ENCODE measurements at places on chromosomes 1 and 21. TPM values are rescaled to one million over a fixed set of nuclear protein-coding genes. Genes with fewer than 3 reads are reported as not detected.

DNA sequence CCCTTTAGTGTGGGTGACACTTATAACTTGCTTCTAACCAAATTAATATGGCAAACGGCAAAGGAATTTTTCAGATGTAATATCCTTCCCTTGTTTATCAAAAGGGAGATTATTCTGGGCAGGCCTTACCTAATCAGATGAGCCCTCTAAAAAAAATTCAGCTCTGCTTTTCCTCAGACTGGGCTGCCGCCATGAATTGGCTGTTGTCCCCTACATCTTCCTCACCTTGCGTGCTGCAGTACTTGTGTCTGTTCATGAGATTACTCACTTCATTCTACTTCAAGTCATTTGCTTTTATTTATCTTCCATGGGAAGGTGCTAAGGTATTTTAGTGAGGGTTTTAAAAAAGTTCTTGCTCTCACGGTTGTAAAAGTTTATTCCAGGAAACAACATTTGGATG, 705.5 kb downstream of the KCNT2 start:
- H3K4me1 ChIP-seq: peaks cover 17% of the 10 kb centered on the region
- no peaks in the 10 kb centered on the region for H3K36me3 ChIP-seq
- H3K27ac ChIP-seq: no peak overlapping the region
- no peaks in the 10 kb centered on the region for H3K27me3 ChIP-seq
- no peak overlapping the region for H3K4me3 ChIP-seq
- DNase-seq: no peak

- no peak overlapping the region for H3K27ac ChIP-seq
- H3K27me3 ChIP-seq: no peaks in the 10 kb centered on the region
- DNase-seq: no peak
- no peaks in the 10 kb centered on the region for H3K4me1 ChIP-seq
- no peaks in the 10 kb centered on the region for H3K36me3 ChIP-seq
These were observed 19.9 kb downstream of the ZNF648 start for GRCh38 chr1:182041615-182042014.

- H3K4me3 ChIP-seq: peak overlapping the region; percentile 98
- no peaks in the 10 kb centered on the region for H3K27me3 ChIP-seq
- peak overlapping the region; percentile 98 for H3K27ac ChIP-seq
- DNase-seq: no peak
These were observed 1.2 kb upstream of the VPS45 start for GRCh38 chr1:150066328-150066727.

DNA sequence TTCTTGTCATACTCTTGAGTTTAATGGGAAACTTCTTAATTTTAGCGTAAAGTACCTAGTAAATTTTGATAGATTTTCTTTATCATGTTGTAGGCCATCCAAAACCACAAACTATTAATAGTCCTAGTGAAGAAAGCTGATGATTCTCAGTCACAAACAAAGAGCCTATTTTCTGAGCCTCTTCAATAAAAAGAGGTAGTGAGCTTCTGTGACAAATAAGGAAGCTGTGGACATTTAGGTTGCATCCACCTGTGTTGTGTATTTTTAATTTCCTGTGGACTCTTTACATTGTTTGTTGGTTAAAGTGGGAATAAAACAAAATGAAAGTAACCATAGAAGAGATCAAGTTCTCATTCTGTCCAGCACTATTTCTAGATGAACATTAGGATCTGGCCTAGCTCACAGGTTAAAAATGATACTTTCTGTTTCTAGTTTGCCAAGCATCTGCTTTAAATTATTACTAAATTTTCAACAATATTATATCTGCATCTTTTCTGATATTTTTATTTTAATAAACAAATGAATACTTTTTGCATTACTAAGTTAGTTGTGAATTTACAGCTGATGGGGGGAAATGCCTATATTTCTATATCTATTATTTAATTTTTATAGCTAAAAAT, 702.2 kb upstream of the ADGRL4 start:
- H3K36me3 ChIP-seq: no peaks in the 10 kb centered on the region
- H3K27ac ChIP-seq: no peak overlapping the region
- H3K27me3 ChIP-seq: no peaks in the 10 kb centered on the region
- H3K4me1 ChIP-seq: no peaks in the 10 kb centered on the region

DNA sequence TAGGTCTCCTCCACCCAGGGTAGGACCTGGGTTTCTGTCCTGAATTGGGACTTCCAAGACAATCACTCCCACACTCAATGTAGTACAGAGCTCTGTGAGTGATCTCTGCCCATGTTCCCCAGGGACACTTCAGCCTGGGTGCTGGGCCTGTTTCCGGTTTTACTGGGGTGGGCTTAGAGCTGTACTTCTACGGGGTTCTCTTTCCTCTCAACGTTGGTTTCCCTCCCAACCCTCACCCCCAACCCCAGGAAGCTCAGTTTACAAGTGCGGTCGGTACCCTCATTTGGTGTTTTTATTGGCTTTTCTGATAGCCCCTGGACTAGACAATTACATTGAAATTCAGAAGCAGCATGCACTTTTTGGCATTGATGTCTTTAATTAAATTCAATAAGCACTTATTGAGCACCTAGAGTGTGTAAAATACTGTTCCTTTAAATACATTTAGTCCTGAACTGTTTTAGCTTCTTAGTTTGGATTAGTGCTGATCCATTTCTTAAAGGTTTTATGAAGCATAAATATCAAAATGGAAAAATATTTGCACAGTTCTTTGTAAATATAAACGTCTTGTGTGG, 542 bp upstream of the XPR1 start:
- H3K4me1 ChIP-seq: peaks cover 15% of the 10 kb centered on the region
- no peak for DNase-seq
- no peaks in the 10 kb centered on the region for H3K36me3 ChIP-seq
- H3K27ac ChIP-seq: no peak overlapping the region

DNA sequence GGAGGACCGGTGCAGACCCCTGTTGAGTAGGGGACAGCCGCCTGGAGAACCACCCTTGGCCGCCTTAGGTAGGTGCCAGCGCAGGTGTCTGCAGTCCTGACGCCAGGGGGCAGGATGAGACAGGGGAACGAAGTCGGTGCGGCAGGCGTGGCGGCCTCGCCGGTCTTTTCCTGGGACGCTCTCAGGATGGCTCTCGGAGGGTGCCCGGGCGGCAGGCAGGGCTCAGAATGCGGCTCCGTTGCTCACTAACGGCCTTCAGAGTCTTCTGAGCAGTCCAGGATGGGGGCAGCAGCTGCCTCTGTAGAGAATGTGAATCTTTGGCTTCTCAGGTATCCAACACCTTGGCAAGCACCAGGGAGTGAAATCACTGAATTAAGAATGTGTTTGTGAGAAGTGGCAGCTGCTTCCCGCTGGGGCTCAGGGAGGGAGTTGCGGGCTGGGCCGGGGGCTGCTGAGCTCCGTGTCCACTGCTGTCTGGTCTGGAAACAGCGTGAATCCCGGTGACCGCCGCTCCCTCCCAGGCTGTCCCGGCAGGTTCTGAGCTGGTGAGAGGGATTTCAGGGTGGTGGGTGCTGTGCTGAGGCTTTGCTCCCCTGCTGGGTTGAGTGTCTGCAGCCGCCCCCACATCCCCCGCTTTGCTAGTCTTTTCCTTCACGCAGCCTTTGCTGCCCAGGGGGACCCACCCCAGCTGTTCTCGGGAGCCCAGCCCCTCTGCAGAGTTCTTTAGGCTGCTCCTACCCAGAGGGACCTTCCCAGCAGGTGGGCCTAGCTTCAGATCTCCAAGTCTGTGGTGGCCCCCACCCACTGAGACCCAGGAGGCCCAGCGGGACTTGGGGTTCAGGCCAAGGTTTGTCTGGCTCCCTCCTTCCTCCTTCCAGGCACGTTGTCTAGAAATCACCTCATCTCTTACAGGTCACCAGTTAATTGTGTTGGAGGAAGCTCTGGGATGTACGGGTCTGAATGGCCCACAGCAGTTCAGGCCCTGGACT, 11.1 kb upstream of the C1orf174 start:
- no peaks in the 10 kb centered on the region for H3K36me3 ChIP-seq
- H3K27me3 ChIP-seq: no peaks in the 10 kb centered on the region
- DNase-seq: peak; percentile 30
- no peak overlapping the region for H3K27ac ChIP-seq
- no peaks in the 10 kb centered on the region for H3K4me1 ChIP-seq

DNA sequence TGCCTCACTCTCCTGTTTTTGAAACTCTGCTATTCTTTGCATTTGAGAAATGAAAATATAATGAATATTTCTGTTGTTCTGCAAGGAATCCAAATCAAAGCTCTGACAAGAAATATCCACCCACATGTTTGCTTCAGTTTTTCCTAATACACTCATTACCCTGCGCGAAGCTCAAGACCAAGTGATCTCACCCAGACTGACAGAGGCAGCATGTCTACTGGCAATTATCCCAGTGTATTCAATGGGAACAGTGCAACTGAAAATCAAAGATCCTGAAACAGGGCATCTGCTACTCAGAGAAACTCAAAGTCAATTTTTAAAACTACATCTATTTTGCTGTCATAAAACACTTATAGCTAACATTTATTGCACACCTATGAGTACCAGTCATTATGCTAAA, 321.0 kb upstream of the LRRC7 start:
- no peak overlapping the region for H3K4me3 ChIP-seq
- no peak overlapping the region for H3K27ac ChIP-seq
- H3K36me3 ChIP-seq: no peaks in the 10 kb centered on the region
- no peak for DNase-seq
- H3K27me3 ChIP-seq: no peaks in the 10 kb centered on the region

GRCh38 chr1:43405219-43405875, 15.6 kb downstream of the SZT2 start:
- peaks cover 48% of the 10 kb centered on the region for H3K36me3 ChIP-seq
- H3K4me3 ChIP-seq: no peak overlapping the region
- peaks cover 12% of the 10 kb centered on the region for H3K4me1 ChIP-seq

GRCh38 chr1:243271996-243272395, 16.2 kb downstream of the SDCCAG8 start:
- DNase-seq: no peak
- H3K27ac ChIP-seq: peak overlapping the region; percentile 62
- no peaks in the 10 kb centered on the region for H3K27me3 ChIP-seq
- H3K4me1 ChIP-seq: peaks cover 64% of the 10 kb centered on the region
- peaks cover 50% of the 10 kb centered on the region for H3K36me3 ChIP-seq

GRCh38 chr1:1106510-1107221, 9.2 kb downstream of the C1orf159 start:
- H3K4me3 ChIP-seq: no peak overlapping the region
- no peak for DNase-seq
- H3K4me1 ChIP-seq: no peaks in the 10 kb centered on the region
- H3K27ac ChIP-seq: no peak overlapping the region

- peaks cover 61% of the 10 kb centered on the region for H3K4me1 ChIP-seq
- peak overlapping the region; percentile 59 for H3K4me3 ChIP-seq
- DNase-seq: peak; percentile 69
- H3K27me3 ChIP-seq: no peaks in the 10 kb centered on the region
- peaks cover 63% of the 10 kb centered on the region for H3K36me3 ChIP-seq
These were observed 6.7 kb upstream of the SH2D5 start for GRCh38 chr1:20739225-20739624.

DNA sequence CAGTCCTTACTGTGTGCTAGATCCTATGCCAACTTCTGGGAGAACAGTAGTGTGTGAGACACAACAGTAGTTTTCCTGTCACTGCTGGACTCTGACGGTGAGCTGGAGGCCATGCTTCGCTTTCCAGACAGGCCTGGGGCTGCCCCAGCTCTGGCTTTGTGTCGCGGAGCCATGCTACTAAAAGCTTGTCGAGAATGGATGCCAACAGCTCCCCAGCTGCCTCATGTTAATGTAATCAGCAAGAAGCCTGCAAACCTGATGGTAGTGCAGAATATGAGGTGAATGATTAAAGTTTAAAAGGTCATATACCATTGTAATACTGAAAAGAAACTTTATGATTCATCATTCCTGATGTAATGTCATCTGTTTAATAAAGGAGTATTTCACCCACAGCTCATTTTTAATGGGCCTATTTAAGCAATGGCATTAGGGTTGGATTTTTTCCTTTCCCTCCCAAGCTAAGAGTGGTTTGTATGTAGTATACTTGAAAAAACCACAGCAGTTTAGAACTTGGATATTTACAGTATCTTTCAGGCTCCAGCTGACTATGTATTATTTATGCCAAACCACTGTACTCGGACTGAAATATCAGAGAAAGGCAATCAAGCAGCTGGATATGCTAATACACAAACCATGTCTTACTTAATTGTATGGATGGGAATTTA, 343.0 kb downstream of the NUF2 start:
- DNase-seq: no peak
- no peak overlapping the region for H3K27ac ChIP-seq
- peaks cover 17% of the 10 kb centered on the region for H3K4me1 ChIP-seq
- no peaks in the 10 kb centered on the region for H3K36me3 ChIP-seq
- no peak overlapping the region for H3K4me3 ChIP-seq
- no peaks in the 10 kb centered on the region for H3K27me3 ChIP-seq

GRCh38 chr1:244783138-244783537, 52.3 kb upstream of the COX20 start:
- no peak overlapping the region for H3K4me3 ChIP-seq
- no peak for DNase-seq
- H3K4me1 ChIP-seq: peaks cover 21% of the 10 kb centered on the region
- H3K27ac ChIP-seq: no peak overlapping the region
- no peaks in the 10 kb centered on the region for H3K36me3 ChIP-seq

- H3K36me3 ChIP-seq: no peaks in the 10 kb centered on the region
- no peak for DNase-seq
- peaks cover 47% of the 10 kb centered on the region for H3K27me3 ChIP-seq
- H3K4me1 ChIP-seq: peaks cover 16% of the 10 kb centered on the region
These were observed 66.9 kb upstream of the TINAGL1 start for GRCh38 chr1:31509124-31510072.

- H3K4me3 ChIP-seq: no peak overlapping the region
- H3K27ac ChIP-seq: no peak overlapping the region
- H3K27me3 ChIP-seq: peaks cover 5% of the 10 kb centered on the region
- peaks cover 11% of the 10 kb centered on the region for H3K36me3 ChIP-seq
These were observed 18.2 kb downstream of the KIF17 start for GRCh38 chr1:20699558-20699957.

- peak overlapping the region; percentile 93 for H3K4me3 ChIP-seq
- H3K4me1 ChIP-seq: peaks cover 41% of the 10 kb centered on the region
- peaks cover 22% of the 10 kb centered on the region for H3K27me3 ChIP-seq
- peaks cover 71% of the 10 kb centered on the region for H3K36me3 ChIP-seq
These were observed 164.0 kb downstream of the RUNX1 start for GRCh38 chr21:34885125-34885524.

DNA sequence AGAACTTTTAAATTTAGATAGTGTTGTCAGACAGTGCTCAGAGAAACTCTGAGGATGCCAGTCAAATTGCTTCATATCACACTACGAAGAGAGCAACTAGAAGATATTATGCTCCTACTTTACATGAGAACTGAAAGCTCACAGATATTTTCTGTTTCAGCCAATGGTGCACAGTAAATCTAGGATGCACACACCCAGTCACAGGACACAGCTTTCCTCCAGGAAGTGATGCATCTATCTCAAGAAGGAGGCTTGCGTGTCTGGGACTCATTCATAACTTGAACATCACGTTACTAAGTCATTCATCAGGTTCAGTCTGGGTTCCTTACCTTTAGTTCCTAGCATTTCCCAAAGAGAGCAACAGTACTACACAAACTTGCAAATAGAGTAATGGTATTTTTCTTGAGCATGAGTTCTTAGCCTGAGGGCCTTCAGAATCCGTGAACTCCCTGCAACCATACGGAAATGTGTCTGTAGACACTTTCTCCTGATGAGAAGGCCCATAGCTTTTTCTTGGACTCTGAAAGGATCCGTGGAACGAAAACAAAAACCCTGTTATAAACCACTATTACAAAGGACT, 12.2 kb downstream of the ZNF697 start:
- no peaks in the 10 kb centered on the region for H3K27me3 ChIP-seq
- H3K27ac ChIP-seq: no peak overlapping the region
- DNase-seq: peak; percentile 79
- peaks cover 5% of the 10 kb centered on the region for H3K36me3 ChIP-seq
- no peak overlapping the region for H3K4me3 ChIP-seq

The AIRE gene
- 0.05 TPM for total RNA-seq

The TMEM52 gene
- not detected for total RNA-seq

The SH3GLB1 gene
- 97.8 TPM for total RNA-seq

The HSPA6 gene
- total RNA-seq: 0.10 TPM

The CENPF gene
- total RNA-seq: 64.3 TPM

The DMRTA2 gene
- not detected for total RNA-seq

The ORC1 gene
- 2.6 TPM for total RNA-seq

The OPRD1 gene
- not detected for total RNA-seq

The LY9 gene
- not detected for total RNA-seq

The CXADR gene
- 0.10 TPM for total RNA-seq

The FCRL4 gene
- not detected for total RNA-seq

The ANKRD65 gene
- total RNA-seq: not detected
